Heart left ventricle (tissue), 16 donors: ENCODE measurements at places on chromosomes 13 and 19.

- DNase-seq, result no peak
Observed at GRCh38 chr13:95360464-95361097, 59.3 kb upstream of the ABCC4 start.

DNA sequence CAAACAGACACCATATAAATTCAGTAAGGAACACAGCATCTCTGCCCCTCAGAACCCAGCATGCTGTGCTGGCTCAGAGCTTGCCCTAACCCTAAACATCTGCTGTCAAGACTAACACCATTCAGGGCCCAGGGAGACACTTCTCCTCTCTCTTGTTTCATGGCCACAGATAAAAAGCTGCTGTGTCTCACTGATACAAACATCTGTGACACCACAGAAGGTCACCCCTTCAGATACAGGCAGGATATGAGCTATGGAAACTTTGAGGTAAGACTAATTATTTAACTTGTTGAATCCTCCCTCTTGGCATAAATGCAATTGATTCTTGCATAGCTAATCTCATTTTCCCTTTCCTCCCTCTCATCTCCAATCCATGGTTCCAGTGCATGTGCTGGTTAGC, 61.6 kb upstream of the GPR12 start:
- no peak for DNase-seq

DNA sequence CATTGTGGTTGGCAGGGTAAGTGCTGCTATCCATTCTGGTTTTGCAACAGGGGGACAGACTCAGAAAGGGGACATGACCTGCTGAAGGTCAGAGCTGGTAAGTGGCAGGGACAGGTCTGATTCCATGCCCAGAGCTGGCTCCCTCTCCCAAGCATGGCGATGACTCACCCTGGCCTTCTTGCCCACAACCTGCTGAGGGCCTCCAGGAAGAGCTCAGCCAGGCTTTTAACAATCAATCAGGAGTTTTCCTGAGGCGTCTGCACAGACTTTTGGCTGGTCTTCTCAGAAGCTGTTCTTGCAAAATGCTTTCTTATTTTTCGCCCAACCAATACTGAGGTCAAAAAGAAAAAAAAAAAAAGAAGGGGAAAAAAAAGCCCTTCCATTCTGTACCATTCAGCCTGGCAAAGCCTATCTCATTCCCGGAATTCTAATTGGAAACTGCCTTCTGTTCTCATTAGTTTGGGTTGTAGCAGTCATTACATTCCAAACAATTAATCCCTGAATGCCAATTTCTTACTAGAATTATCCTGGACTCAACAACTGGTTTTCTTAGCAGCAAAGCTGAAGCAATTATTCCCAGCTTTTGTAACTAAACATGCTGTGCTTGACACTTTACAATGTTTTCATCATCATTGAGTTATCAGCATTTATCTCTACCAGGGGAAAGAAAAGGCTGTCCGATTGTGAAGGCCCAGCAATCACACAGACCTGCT, 17.7 kb downstream of the SIAH3 start:
- peak; percentile 65 for DNase-seq

DNA sequence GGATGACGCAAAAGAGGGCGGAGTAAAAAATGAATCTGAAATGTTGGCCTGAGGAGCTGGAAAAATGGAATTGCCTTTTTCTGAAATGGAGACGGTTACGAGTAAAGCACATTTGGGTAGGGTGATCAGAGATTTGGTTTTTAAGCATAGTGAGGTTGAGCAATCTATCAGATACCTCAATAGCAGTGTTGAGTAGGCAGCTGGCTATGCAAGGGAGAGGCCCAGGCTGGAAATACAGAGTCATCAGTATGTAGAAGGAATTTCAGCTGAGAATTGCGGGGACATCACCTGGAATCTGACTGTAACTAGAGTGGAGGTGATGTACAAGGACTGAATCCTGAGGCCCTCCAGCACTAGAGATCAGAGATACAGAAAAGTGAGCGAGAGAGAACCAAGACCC, 224.8 kb downstream of the LMO7 start:
- no peak for DNase-seq

- no peak for DNase-seq
Observed at GRCh38 chr19:2984215-2984528, 6.8 kb downstream of the TLE6 start.

DNA sequence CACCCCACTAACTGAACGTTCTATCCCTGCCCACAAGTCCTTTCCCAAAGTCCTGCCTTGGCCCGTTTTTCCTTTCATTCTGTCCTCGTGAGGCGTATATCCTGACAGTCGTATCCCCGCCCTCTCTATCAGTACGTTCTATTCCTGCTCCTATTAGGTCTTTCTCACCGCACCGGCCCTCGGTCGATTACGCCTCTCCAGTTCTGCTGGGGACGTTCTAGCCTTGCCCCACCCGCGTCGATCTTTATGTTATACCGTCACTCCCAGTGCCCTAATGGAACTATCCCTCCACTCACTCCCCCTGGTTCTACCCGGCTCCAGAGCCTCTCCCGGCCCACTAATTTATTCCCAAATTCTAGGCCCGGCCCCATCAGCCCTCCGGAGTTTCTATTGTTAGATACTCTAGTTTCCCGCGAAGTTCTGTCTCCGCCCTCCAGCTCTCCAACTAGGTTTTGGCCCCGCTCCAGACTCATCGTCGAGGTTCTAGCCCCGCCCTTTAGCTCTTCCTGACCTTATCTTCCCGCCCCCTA, 2.0 kb downstream of the PLAUR start:
- no peak for DNase-seq

- no peak for DNase-seq
Observed at GRCh38 chr13:110590577-110590976, 24.8 kb upstream of the NAXD start.

DNA sequence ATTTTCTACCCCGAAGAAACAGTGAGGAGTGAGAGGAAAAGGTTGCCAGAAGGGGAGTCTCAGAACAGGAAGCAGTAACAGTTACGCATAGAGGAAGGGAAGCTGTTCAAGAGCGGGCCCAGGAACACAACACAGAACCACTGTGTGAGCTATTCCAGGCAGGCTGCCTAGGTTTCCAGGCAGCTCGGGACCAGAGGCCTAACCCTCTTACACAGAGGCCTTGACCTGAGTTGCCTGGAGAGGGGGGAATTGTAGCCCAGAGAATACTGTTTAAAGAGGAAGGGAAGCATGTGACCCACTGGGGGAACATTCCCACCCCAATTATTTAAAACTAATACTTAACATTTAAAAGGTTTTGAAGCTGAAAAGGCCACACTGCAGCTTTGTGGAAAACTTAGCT, 93.3 kb upstream of the ZNF98 start:
- no peak for DNase-seq

DNA sequence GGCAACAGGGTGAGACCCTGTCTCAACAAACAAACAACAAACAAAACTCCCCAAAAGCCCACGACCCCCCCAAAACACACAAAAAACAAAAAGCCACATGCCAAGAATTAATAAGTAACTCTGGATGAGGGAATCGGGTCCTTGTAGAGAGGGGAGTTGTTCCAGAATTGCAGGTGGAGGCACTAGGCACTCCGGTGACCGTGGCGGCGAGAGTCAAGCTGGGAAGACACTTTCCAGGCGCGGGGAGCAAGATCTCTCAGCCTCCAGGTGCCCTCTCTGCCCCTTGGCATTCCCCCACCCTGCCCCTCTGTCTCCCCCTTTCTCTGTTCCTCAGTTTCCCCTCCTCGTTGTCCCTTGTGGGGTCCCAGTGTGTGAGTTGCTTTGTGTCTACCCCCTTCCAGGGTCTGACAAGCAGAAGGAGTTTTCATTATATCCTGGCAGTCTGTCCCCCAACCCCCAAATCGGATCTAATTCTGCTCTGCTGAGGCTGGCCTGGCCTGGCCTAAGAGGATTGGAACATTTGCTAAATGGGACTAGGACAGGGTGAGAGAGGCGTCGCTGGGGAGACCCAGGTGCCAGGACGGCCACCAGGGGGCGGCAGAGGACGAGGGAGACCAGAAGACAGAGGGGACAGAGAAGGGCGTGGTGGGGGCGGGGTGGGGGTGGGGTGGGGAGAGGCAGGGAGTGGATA, 8.3 kb upstream of the CRX start:
- peak; percentile 54 for DNase-seq

- no peak for DNase-seq
Observed at GRCh38 chr19:46452186-46452585, 19.2 kb downstream of the PNMA8A start.

- no peak for DNase-seq
Observed at GRCh38 chr19:13152356-13152973, 2.3 kb downstream of the IER2 start.

DNA sequence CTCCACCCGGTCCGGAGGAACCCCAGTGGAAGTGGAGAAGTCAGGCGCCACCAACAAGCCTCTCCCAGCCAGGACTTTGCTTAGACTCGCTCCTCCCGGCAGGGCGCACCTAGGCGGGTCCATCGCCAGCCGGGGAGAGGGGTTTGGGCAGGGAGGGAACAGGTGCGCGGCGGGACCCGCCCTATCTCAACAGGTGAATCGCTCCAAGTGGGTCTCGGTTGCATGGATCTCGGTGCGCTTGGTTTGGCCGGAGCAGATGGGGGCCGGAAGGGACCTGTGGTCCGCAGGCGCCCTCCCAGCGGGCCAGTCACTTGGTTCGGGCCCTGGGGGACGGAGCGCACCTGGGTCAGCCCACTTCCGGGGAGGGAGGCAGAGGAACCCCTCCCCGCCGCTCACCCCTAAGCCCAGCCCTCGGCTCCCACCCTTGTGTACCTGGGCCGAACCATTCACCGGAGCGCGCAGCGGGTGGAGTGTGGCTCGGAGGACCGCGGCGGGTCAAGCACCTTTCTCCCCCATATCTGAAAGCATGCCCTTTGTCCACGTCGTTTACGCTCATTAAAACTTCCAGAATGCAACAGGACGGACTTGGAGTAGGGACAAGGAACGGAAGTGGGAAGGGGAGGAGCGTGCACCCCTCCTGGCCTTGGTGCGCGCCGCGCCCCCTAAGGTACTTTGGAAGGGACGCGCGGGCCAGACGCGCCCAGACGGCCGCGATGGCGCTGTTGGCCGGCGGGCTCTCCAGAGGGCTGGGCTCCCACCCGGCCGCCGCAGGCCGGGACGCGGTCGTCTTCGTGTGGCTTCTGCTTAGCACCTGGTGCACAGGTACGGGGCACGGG, at the start of gene LSR:
TSS of gene LSR (plus strand) at position 693 of the 836 bp plus-strand sequence. CDS start at position 714, 21 bp downstream.
- DNase-seq, result no peak

DNA sequence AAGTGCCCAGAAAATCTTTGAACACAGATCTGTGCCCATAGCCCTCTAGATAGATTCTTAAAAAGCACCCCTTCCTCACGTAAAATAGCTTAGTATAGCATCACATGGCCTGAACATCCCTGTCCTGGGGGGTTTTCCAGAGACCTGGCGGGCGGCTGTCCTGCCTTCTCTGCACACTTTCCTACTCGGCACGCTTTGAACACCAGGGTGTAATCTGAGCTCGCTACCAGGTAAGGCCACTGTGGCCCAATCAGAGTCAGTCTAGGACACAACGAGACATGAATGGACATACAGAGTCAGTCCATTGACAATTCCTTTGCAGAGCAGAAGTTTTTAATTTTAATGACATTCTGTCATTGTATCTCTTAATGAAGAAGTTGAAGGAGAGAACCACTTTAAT, 8.1 kb downstream of the CYP2A13 start:
- no peak for DNase-seq

GRCh38 chr13:95793018-95793555, 116.1 kb downstream of the DNAJC3 start:
- no peak for DNase-seq

DNA sequence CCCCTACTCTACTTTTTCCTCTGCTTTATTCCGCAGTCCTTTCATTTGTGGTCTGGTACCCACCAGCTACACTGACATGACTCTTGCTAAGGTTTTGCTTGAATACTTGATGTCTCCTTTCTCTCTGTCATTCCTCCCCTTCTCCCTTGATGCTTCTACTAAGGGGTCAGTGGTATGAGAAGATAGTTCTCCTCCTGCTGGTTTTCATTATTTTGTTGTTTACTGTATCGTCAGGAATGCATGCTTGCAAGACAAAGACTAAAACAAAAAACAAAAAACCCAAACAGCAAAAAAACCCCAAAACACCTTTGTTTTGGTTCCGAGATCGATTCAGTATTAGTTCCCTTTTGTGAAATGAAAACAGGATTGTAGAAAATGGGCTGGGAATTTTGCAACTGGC, 59.5 kb downstream of the PCCA start:
- no peak for DNase-seq

- no peak for DNase-seq
Observed at GRCh38 chr13:108402850-108403249, 133.3 kb downstream of the TNFSF13B start.

- DNase-seq, result no peak
Observed at GRCh38 chr13:50981686-50982085, 72.1 kb downstream of the RNASEH2B start.

DNA sequence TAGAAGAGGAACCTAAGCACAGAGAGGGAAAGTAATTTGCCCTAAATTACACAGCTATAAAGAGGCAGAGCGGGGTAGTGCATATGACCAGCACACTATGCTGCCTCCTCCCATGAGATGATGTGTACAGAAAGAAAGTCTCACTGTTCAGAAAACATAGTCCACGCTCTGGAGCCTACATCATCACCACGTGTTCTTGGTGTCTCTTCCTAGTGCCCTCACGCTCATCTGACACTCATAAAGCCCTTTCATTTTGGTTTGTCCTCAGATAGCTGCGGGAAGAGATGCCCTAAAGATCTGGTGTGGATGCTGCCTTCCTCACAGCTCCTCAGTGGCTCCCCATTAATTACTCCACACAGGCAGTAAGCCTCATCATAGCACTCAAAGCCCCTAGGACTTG, 27.4 kb upstream of the SIAH3 start:
- DNase-seq, result no peak

GRCh38 chr13:104993708-104994107, 1541.8 kb downstream of the EFNB2 start:
- DNase-seq, result no peak

- no peak for DNase-seq
Observed at GRCh38 chr19:55152017-55152416, 3.0 kb upstream of the TNNT1 start.

DNA sequence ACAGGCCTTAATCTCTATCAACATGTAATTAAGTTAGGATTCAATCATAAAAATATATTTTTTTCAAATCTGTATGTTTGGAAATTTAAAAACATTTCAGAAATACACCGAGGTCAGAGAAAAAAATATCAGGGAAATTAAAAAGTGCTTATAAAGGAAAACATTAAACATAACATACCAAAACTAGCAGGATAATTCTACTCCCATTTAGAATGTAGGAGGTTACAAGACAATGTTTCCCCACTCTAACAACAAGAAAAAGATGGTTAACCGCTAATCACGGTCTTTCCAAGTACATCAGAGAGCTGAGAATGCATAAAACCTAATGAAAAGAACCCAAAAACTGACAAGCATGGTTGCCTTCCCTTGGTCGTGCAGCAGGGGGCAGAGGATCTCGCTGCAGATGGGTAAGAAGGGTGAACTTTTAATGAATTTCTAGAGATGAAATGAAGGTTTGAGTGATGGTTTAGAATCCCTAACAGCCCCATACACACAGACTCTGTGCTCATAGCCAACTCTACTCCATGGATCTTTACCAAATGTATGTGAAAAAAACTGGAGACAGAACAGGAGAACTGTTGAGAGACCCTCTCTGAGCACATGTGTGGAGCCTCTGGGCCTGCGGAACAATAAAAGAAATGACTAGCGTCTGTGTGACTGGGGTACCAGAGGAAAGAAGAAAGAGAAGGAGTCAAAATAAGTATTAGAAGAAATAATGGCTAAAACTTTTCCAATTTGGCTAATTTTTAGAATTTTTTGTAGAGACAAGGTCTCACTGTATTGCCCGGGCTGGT, 51.3 kb upstream of the LSM14A start:
- DNase-seq, result no peak
